Right renal pelvis (tissue), 4 donors: ENCODE measurements at places on chromosomes 6 and 20. TPM values are rescaled to one million over a fixed set of nuclear protein-coding genes. Genes with fewer than 3 reads are reported as not detected.

Gene TFAP2D
- not detected for polyA plus RNA-seq

Gene SGK2
- 36.8 TPM for polyA plus RNA-seq

Gene HCRTR2
- 0.36 TPM for polyA plus RNA-seq

Gene FAM209A
- 0.30 TPM for polyA plus RNA-seq

Gene PPP1R14C
- 24.2 TPM for polyA plus RNA-seq

Gene RCAN2
- polyA plus RNA-seq: 31.3 TPM

Gene CLPSL2
- 0.23 TPM for polyA plus RNA-seq

Gene PRRT1
- polyA plus RNA-seq: 4.0 TPM

Gene DEF6
- 3.9 TPM for polyA plus RNA-seq

Gene CDSN
- polyA plus RNA-seq: not detected

Gene LPA
- polyA plus RNA-seq: 0.14 TPM

Gene RIN2
- 39.5 TPM for polyA plus RNA-seq

Gene COL9A3
- 19.3 TPM for polyA plus RNA-seq

Gene PXDC1
- polyA plus RNA-seq: 23.0 TPM

Gene CRISP3
- not detected for polyA plus RNA-seq
